ENCODE measurements at places on chromosomes 13 and 19. TPM values are rescaled to one million over a fixed set of nuclear protein-coding genes. Genes with fewer than 3 reads are reported as not detected.

DNA sequence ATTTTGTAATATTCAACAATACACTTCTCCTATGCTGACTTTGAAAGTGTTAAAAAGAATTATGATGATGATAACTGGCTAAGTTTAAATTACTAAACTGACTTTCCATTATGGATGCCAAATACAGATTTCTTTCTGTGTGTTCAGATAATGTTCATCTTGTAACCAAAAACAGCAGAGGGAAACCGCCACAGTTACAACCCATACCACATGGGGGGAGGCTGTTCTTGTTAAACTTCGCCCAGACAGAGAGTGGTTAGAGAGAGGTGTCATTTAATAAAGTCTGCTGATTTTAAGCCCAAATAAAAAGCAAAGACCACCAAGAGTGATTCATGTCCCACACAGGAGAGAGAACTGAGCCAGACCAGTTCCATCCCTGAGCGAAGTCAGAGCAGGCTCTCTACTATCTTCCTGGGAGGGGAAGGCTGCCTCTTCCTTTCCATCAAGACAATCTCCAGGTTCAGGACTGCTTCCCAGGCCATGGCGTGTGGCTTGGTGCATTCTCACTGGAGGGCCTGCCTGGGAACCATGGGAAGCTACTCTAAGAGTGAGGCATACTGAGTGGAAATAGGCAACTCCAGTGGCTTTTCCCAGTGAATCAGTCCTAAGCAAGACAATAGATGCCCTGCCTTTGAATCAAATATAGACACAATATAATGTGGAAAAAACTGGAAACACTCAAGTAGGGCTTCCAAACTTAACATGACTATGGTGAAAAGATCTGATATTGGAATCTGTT, 18.2 kb downstream of the EFNB2 start:
- no peak for DNase-seq

DNA sequence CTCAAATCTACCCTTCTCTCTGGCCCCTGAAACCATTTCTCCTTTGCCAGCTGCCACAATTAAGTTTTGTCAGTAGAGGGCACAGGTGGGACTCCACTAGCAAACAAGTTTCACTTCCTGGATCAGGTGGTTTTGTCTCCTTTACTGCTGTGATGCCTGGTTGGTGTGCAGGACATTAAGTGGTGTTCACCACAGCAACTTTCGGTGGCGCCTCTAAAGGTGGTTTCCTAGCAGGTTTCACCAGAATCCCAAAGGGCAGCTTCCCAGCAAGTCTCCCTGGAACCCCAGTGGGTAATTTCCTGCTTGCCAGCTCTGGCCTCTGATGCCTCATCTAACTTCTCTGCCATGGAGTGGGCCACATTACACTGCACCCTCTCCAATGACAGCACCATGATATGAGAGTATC, 16.6 kb downstream of the MED4 start:
- DNase-seq, result no peak

The PROSER3 gene
- 21.8 TPM for polyA plus RNA-seq

The ZNF211 gene
- 8.7 TPM for polyA plus RNA-seq
